CD4-positive, CD25-positive, alpha-beta regulatory T cell (primary cell): ENCODE measurements at places on chromosomes 1 and 21. TPM values are rescaled to one million over a fixed set of nuclear protein-coding genes. Genes with fewer than 3 reads are reported as not detected.

The DCST1 gene
- 0.32 TPM for total RNA-seq

The ZNF362 gene
- total RNA-seq = 20.2 TPM

The BLACAT1 gene
- total RNA-seq = 0.15 TPM

The TIE1 gene
- 1.3 TPM for total RNA-seq

The TMPRSS15 gene
- total RNA-seq = not detected

The VTCN1 gene
- total RNA-seq = not detected

DNA sequence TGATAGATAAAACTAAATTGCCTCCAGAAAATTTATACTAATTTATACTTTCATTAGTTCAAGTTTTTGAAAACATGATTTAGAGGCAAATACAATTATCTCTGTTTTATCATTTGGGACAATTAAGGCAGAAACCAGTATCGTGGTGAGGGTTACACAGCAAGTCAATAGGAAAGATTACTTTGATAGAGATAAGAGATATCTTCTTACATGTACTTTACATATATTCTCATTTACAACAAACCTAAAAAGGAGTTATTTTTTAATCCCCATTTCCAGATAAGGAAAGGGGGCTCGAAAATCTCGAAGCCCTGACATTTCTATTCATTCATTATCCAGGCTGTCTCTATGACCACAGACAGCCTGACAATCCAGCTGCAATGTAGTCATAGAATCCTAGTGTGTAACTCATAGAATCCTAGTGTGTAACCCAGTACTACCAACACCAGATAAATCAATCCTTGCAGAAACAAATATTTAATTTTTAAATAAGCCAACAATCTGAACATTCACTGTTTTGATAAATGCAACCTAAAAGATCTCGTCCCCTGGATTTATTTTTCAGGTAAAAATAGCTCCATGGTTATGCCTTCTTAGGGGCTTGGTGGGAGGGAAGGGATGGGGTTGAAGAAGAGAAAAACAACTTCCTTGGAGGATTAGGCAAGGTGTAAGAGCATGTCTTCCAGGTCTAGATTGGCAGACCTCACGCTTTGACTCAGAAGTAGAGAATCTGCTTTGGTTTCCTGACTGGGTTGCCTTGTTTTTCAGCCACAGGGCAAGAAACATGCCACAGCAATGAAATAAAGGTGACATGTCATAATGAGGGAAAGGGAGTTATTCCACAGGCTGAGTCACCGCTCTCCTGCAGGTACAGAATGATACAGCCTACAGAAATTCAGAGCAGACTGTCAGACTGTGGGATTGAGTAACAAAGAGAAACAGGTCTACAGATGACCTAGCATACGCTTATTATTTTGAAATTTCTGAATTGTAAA lies 45.6 kb downstream of the IRF2BP2 start:
- H3K4me3 ChIP-seq = no peak overlapping the region
- no peak for DNase-seq
- H3K27me3 ChIP-seq = no peaks in the 10 kb centered on the region
- H3K4me1 ChIP-seq = no peaks in the 10 kb centered on the region

- H3K36me3 ChIP-seq = no peaks in the 10 kb centered on the region
- no peaks in the 10 kb centered on the region for H3K4me1 ChIP-seq
- DNase-seq = no peak
- H3K27me3 ChIP-seq = no peaks in the 10 kb centered on the region
- no peak overlapping the region for H3K4me3 ChIP-seq
- H3K27ac ChIP-seq = no peak overlapping the region
Measured at GRCh38 chr1:234996245-234996757, 132.3 kb downstream of the TOMM20 start.

GRCh38 chr1:199657449-199657848 lies 370.1 kb upstream of the NR5A2 start:
- no peak for DNase-seq
- H3K4me1 ChIP-seq = no peaks in the 10 kb centered on the region
- no peaks in the 10 kb centered on the region for H3K36me3 ChIP-seq
- H3K27ac ChIP-seq = no peak overlapping the region
- H3K27me3 ChIP-seq = peaks cover 2% of the 10 kb centered on the region

GRCh38 chr1:59354709-59355337 lies 57.9 kb downstream of the FGGY start:
- no peaks in the 10 kb centered on the region for H3K27me3 ChIP-seq
- H3K27ac ChIP-seq = no peak overlapping the region
- H3K36me3 ChIP-seq = no peaks in the 10 kb centered on the region
- no peak for DNase-seq
- H3K4me3 ChIP-seq = no peak overlapping the region
- no peaks in the 10 kb centered on the region for H3K4me1 ChIP-seq

GRCh38 chr1:7500381-7501083 lies 270.6 kb upstream of the VAMP3 start:
- H3K36me3 ChIP-seq = no peaks in the 10 kb centered on the region
- no peak overlapping the region for H3K27ac ChIP-seq
- no peak for DNase-seq
- no peaks in the 10 kb centered on the region for H3K4me1 ChIP-seq

- no peak for DNase-seq
- H3K4me1 ChIP-seq = no peaks in the 10 kb centered on the region
- H3K36me3 ChIP-seq = no peaks in the 10 kb centered on the region
- H3K27ac ChIP-seq = no peak overlapping the region
Measured at GRCh38 chr1:42733415-42734200, 6.4 kb downstream of the CLDN19 start.

GRCh38 chr1:117239467-117239866 lies 28.7 kb upstream of the VTCN1 start:
- H3K4me1 ChIP-seq = no peaks in the 10 kb centered on the region
- no peaks in the 10 kb centered on the region for H3K36me3 ChIP-seq
- H3K27ac ChIP-seq = no peak overlapping the region

GRCh38 chr1:228177721-228178710 lies 12.4 kb downstream of the IBA57 start:
- no peak overlapping the region for H3K4me3 ChIP-seq
- no peak overlapping the region for H3K27ac ChIP-seq
- no peak for DNase-seq
- no peaks in the 10 kb centered on the region for H3K27me3 ChIP-seq
- no peaks in the 10 kb centered on the region for H3K4me1 ChIP-seq

DNA sequence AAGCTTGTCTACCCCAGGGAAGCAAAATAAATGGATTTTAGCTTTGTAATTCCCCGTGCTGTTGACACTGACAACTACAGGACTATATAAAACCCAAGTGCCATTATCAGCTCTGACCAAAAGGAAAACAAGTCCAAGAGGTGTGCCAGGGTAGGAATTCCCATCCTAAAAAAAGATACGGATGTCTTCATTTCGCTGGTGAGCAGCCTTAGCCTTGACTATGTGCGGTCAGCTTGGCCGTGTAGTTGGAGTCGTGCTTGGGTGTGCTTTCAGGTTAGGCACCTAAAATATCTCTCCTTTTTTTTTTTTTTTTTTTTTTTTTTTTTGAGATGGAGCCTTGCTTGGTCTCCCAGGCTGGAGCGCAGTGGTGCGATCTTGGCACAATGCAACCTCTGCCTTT lies 28.9 kb upstream of the ACTN2 start:
- H3K27me3 ChIP-seq = no peaks in the 10 kb centered on the region
- DNase-seq = no peak
- no peak overlapping the region for H3K4me3 ChIP-seq

GRCh38 chr1:14780271-14780670 lies 181.8 kb downstream of the KAZN start:
- H3K36me3 ChIP-seq = no peaks in the 10 kb centered on the region
- no peak overlapping the region for H3K27ac ChIP-seq
- peaks cover 2% of the 10 kb centered on the region for H3K27me3 ChIP-seq
- no peaks in the 10 kb centered on the region for H3K4me1 ChIP-seq
- no peak overlapping the region for H3K4me3 ChIP-seq

GRCh38 chr1:18256282-18257235 lies 149.0 kb downstream of the IGSF21 start:
- H3K4me1 ChIP-seq = no peaks in the 10 kb centered on the region
- H3K4me3 ChIP-seq = no peak overlapping the region
- no peak for DNase-seq
- H3K27me3 ChIP-seq = peaks cover 2% of the 10 kb centered on the region
- no peaks in the 10 kb centered on the region for H3K36me3 ChIP-seq
- no peak overlapping the region for H3K27ac ChIP-seq
